Stimulated activated CD8-positive, alpha-beta memory T cell treated with anti-CD3 and anti-CD28 coated beads, Interleukin-7, amount 100 ng/mL, for 48 hours (primary cell): ENCODE measurements at places on chromosomes 3 and 15.

DNA sequence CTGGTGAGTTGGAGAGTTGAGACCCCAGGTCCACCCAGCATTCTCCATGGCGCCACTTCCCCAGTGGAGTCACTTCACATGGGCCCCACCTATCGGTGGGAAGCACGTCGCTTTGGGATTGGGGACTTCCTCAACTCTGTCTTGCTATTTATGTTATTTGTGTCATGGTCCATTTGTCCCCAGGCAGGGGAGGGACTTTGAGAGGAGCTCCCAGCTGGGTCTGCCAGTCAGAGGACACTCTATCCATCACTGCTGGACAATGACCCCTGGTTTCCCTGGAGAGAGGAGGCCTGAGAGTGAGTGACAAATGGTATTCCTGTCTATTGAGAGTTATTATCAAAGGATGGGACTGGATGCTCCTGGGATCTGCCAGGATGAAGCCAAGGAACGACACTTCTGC is 127.6 kb downstream of the RAB11A start:
- no peak for DNase-seq

DNA sequence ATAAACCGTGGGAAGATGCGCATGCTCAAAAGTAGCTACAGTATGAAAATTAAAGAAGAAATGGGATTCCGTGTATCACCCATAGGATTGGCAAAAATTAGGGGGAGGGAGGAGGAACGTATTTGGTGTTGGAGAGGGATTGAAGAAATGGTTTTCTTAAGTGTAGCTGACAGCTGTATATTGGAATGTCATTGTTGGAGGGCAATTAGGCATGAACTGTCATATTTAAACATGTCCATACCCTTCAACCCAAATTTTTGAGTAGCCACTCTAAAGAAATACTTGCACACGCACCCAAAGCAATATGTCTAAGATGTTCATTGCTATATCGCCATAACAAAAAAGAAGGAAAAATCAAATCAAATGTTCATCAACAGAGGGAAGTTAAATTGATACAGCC is 144.7 kb downstream of the TLE3 start:
- no peak for DNase-seq

DNA sequence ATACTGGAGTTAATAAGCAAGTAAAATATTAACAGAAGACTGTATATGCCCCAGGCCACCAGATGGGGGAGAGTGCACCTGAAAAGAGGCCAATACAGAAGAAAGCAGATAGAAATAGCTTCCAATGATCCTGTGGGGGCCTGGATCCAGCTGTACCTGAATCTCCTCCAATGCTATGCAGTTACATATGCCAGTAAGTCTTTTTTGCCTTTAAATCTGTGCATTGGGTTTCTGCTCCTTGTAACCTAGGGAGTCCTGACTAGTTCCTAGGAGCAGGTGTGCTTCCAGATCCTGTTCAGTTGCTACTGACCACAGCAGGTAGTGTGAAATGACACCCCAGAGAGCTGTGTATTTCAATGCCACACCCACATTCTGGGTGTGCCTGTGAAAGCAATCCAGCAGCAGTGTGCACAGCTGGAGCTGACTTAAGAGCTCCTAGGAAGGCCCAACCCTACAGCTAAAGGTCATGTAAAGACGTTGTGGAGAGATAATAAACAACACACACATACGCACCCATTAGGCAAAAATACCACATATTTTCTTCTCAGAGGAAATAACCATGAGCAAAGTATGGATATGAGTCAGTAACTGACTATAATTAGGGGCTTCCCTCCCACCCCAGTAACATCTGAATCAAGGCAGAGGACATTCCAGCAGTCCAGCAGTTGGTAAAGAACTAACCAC is 62.2 kb upstream of the AKAP13 start:
- DNase-seq: no peak

DNA sequence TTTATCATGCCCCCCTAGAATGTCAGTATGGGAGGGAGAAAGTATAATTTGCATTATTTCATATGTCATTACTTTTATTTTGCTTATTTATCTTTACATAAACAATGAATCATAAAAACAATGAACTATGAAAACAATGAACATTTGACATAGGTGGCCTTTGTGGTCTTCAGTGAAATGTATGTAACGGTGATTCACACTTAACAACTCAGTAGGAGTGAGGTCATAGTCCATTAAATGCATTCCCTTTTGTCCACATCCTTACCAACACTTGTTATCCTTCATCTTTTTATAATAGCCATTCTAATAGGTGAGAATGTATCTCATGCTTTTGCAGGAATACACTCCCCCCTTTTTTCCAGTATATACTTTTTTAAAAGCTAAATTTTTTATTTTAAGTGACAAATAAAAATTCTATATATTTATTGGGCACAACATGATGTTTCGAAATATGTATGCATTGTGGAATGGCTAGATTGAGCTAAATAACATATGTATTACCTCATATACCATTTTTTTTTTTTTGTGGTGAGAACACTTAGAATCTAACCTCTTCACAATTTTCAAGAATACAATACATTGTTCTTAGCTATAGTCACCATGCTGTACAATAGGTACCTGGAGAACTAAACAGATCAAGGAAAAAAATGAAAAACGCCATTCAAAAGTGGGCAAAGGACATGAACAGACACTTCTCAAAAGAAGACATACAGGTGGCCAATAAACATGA is 189.5 kb downstream of the WDR72 start:
- no peak for DNase-seq

GRCh38 chr15:40815042-40815698 is 7.9 kb upstream of the DNAJC17 start:
- DNase-seq: no peak

GRCh38 chr3:89300526-89300925 is 193.1 kb downstream of the EPHA3 start:
- no peak for DNase-seq

DNA sequence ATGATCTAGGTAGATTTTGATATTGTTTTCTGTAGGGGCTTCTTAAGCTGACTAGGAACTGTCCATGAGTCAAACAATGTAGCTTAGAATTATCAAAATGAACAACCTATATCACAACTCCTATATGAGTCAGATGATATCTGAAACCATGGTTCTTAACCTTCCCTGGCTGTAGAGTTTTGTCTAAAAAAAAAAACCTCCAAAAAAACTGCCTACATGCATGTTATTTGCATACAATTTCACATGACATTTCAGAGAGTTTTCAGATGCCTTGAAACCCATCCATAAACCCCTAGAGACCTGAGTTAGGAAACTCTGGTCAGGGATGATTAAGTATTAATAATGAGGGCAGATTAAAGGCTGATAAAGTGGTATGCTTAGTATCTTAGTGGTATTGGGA is 157.0 kb downstream of the CHST2 start:
- no peak for DNase-seq

- no peak for DNase-seq
These were observed 117.7 kb downstream of the POLR2M start for GRCh38 chr15:57824186-57824585.

GRCh38 chr3:185397676-185398075 is 34.7 kb downstream of the MAP3K13 start:
- DNase-seq: no peak

GRCh38 chr3:189148081-189148507 is 23.7 kb upstream of the TPRG1 start:
- peak; percentile 43 for DNase-seq

GRCh38 chr3:137300703-137301102 is 342.9 kb downstream of the IL20RB start:
- no peak for DNase-seq

GRCh38 chr3:23856286-23856685 is 50.5 kb downstream of the UBE2E1 start:
- DNase-seq: no peak

DNA sequence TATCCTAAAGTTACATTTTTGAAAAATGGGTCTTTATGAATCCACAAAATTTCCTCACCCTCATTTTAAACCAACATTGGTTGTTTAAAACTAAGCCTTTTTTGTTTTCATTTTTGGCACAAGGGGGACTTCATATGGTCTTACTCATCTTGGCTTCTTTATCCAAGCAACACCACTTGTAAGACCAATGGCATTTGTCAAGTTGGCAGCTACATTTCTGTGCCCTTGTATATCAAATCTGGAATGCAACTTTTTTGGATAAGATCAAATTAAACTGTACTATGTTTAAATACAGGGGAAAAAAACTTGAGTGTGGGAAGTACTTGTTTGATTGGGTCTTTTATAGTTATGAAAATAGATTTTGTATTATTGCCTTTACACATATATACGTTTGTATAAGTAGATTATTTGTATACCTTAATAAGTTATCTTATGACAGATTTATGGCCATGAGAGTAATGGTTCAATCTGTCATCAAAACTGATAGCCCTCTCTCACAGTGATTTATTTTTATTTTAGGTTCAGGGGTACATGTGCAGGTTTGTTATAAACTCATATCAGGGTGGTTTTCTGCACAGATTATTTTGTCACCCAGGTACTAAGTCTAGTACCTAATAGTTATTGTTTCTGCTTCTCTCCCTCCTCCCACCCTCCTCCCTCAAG is 43.4 kb downstream of the GPR160 start:
- DNase-seq: no peak

GRCh38 chr3:128598884-128599664 is 51.5 kb downstream of the RPN1 start:
- DNase-seq: no peak
